GM12892 (cell line): ENCODE measurements at places on chromosomes 3 and 15.

DNA sequence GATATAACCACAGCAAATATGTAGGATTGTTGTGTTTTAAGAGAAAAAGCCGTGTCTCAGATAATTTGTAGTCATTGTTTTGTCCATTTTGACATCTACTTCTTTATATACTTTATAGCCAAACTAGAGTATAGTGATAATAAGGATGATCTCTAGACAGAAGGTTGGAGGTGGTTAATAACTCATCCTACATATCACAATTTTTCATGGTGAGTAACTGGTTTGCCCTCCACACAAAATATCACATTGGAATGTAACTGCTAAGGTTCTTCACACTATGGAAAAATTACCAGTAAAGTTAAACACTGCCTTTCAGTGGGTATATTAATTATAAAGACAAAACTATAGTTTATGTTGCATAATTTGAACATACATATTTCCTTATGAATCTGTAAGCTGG, 380.7 kb downstream of the LPP start:
- no peak for DNase-seq

GRCh38 chr15:51240066-51240465, 98.3 kb downstream of the CYP19A1 start:
- no peak for DNase-seq

DNA sequence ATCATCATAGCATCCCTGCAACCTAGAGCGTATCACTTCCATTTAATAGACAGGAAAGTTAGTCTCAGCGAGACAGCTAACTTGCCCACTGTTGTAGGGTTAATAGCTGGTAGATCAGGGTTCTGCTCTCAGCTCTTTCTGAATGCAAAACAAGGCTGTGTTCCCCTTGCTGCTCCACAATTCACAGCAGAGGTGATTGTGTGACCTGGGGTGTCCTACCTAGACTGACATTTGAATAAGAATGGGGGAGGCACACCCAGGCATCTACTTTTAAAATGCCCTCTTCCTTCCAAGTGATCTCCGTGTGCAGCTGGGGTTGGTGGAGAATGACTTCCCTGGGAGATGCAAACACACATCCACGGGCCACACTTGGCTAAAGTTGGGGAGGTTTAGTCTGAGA, 43.0 kb upstream of the CACNA2D3 start:
- DNase-seq = no peak

- no peak for DNase-seq
Measured at GRCh38 chr15:74391582-74392450, 24.4 kb upstream of the CYP11A1 start.

GRCh38 chr3:177633671-177634207, 436.5 kb upstream of the TBL1XR1 start:
- no peak for DNase-seq

DNA sequence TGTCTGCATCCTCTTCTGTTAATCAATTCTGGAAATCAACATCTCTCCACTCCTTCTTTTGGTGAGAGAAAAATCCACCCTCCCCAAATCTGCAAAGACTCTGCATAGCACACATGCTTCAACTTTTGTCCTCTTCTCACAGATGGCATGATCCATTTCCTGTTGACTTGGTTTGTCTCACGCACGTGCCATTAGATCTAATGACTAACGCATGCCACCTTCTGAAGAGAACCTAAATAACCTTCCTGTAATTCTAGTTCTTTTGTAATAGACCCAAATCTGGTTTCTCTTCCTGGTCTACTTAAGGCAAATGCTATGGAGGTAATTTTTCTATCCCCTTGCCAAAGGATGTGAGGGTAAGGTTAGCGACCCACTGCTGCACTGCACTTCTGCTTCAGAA, 51.0 kb upstream of the ATOSA start:
- no peak for DNase-seq

- no peak for DNase-seq
Measured at GRCh38 chr3:170542704-170543103, 43.2 kb downstream of the SLC7A14 start.
